Diencephalon (tissue), 1 donor: ENCODE measurements at places on chromosomes 3 and 15. TPM values are rescaled to one million over a fixed set of nuclear protein-coding genes. Genes with fewer than 3 reads are reported as not detected.

Gene TRPM1
- total RNA-seq: not detected

Gene CLEC3B
- total RNA-seq: 34.4 TPM

Gene STRIT1
- total RNA-seq: 2.1 TPM

Gene CALML4
- 3.5 TPM for total RNA-seq

Gene CACNA1D
- total RNA-seq: 30.9 TPM

Gene TMEM45A
- 7.6 TPM for total RNA-seq

Gene GTPBP8
- 27.0 TPM for total RNA-seq

Gene TM4SF1
- total RNA-seq: 17.3 TPM

Gene KNL1
- total RNA-seq: 12.0 TPM

Gene TNNC1
- total RNA-seq: not detected

Gene APEH
- 75.2 TPM for total RNA-seq
